ENCODE measurements at places on chromosomes 4 and X. TPM values are rescaled to one million over a fixed set of nuclear protein-coding genes. Genes with fewer than 3 reads are reported as not detected.

Gene KCND1
- 0.79 TPM for total RNA-seq

Gene NLGN3
- 0.09 TPM for total RNA-seq

Gene IBSP
- not detected for total RNA-seq

Gene FAM9B
- not detected for total RNA-seq

Gene RPA4
- 1.7 TPM for total RNA-seq

Gene MAD2L1
- 24.2 TPM for total RNA-seq

Gene EPHA5
- total RNA-seq: not detected

Gene MEPE
- total RNA-seq: not detected

Gene TADA2B
- 10.4 TPM for total RNA-seq

Gene MAMLD1
- total RNA-seq: 0.85 TPM

Gene FGG
- total RNA-seq: 0.19 TPM

Gene ARHGAP6
- total RNA-seq: 0.17 TPM

Gene SERPINA7
- total RNA-seq: not detected

Gene CSAG3
- total RNA-seq: not detected

Gene CENPVL3
- not detected for total RNA-seq

Gene HUWE1
- total RNA-seq: 151 TPM

Gene RNF113A
- total RNA-seq: 18.0 TPM

Gene WNK3
- 0.60 TPM for total RNA-seq

Gene NPY2R
- not detected for total RNA-seq

Gene ITIH6
- total RNA-seq: not detected

Gene XAGE2
- not detected for total RNA-seq

Gene RHOXF1
- total RNA-seq: not detected

Gene PLAC1
- not detected for total RNA-seq

Gene ZDHHC15
- under 0.01 TPM for total RNA-seq

Gene RAI2
- total RNA-seq: 2.2 TPM

Gene CACNA1F
- total RNA-seq: 0.05 TPM

Gene ITM2A
- 39.5 TPM for total RNA-seq

Gene RAB9B
- total RNA-seq: 0.56 TPM

Gene IQCM
- not detected for total RNA-seq

Gene RNF128
- total RNA-seq: 0.17 TPM

Gene CYTL1
- total RNA-seq: 28.9 TPM

Gene ZBTB33
- 17.1 TPM for total RNA-seq

Gene CENPC
- 18.2 TPM for total RNA-seq

Gene EFHC2
- total RNA-seq: 0.05 TPM

Gene GABRQ
- not detected for total RNA-seq

Gene HAND2
- not detected for total RNA-seq

Gene FGFBP2
- total RNA-seq: not detected

Gene SPANXB1
- total RNA-seq: not detected

Gene USP17L29
- not detected for total RNA-seq

Gene AKAP4
- not detected for total RNA-seq

Gene PGAM4
- total RNA-seq: 0.28 TPM

Gene PPEF1
- not detected for total RNA-seq

Gene MAGEC2
- not detected for total RNA-seq

Gene PRR32
- not detected for total RNA-seq

Gene PPP4R3C
- total RNA-seq: not detected

Gene RAB40A
- 0.05 TPM for total RNA-seq

Gene SPARCL1
- 158 TPM for total RNA-seq

Gene WDR19
- 33.0 TPM for total RNA-seq

Gene CT45A10
- not detected for total RNA-seq

Gene CLDN2
- total RNA-seq: 0.17 TPM

Gene L1CAM
- 1.1 TPM for total RNA-seq

All from dermis blood vessel endothelial cell (primary cell).